ENCODE measurements at places on chromosomes 6 and 20. TPM values are rescaled to one million over a fixed set of nuclear protein-coding genes. Genes with fewer than 3 reads are reported as not detected.

DNA sequence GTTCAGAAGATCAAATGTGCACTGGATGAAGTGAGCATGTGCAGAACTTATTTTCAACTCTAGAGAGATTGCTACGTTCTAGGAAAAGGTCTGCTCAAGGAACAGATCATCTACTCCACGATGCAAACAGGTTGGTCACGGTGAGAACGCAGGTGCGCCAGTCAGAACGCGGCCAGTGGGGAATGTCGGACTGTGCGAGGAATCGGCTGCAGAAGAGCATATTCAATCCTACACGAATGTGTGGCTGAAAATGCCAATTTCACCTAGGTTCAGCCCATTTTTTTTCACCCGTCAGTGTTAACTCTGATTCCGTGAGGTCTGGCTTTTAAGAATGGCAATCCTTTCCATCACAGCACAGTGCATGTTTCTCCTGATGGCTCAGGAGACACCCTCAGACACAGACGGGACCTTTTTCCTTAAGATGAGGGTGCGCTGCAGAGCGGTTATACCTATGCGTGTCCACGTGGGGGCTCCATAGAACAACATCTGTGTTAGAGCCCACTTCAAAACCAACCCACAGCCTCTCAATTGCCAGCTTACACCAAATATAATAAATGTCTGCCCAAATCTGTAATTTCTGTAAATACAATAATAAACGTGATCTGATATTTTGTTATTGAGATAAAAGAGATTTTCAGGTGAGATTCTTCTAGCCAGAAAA is 250.4 kb downstream of the FOXA2 start:
- peak; percentile 82 for DNase-seq

GRCh38 chr6:48472535-48472934 is 361.5 kb upstream of the PTCHD4 start:
- no peak for DNase-seq

DNA sequence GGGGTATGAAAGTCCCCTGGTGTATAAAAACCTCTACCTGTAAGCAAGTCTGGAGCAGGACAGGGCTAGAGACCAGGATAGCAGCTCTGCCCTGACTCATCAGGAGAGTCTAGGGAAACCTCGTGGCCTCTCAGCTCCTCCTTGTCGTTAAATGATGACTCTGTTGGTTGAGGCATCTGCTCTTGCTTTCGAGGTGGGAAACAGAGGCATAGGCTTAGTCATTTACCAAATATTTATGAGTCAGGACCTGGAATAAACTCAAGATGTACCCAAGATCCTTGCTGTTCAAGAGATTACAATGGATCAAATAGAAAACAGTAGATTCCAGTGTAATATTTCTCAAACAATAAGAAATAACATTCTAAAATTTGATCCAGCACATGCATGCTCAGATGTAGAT is 5.5 kb downstream of the MANBAL start:
- DNase-seq = no peak

GRCh38 chr6:136963259-136963658 is 41.2 kb downstream of the SLC35D3 start:
- DNase-seq = no peak

- DNase-seq = no peak
Measured at GRCh38 chr6:126919947-126920346, 198.5 kb upstream of the RSPO3 start.

GRCh38 chr6:139154881-139155547 is 20.1 kb downstream of the HECA start:
- DNase-seq = no peak

DNA sequence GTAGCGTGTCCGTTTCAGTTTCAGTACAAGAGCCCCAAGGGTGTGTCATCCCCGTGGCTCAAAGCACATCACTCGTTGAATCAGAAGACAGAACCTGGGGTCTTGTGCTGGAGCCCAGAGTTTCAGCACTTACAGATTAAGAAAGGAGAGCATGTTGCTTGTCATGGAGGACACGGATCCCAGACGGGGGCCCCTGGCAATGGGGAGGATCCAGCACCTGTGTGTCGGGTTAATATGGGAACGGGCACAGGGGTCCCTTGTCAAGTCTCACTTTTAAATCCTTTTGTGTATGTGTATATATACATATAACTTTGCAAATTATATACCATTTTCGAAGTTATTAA is 23.4 kb downstream of the THBS2 start:
- DNase-seq = no peak

Gene NRSN1
- not detected for total RNA-seq

Gene TPX2
- total RNA-seq = 52.5 TPM
